ENCODE measurements at places on chromosomes 5 and 9. TPM values are rescaled to one million over a fixed set of nuclear protein-coding genes. Genes with fewer than 3 reads are reported as not detected.

PCDHGA8 gene
- total RNA-seq, result 0.09 TPM

BRIX1 gene
- total RNA-seq, result 30.9 TPM

SEMA5A gene
- not detected for total RNA-seq

CD74 gene
- total RNA-seq, result 913 TPM

FSTL4 gene
- total RNA-seq, result 0.75 TPM

CORO2A gene
- total RNA-seq, result 1.9 TPM

TLX3 gene
- not detected for total RNA-seq

SPATA6L gene
- 2.0 TPM for total RNA-seq

CARTPT gene
- total RNA-seq, result not detected

PCDHB5 gene
- not detected for total RNA-seq

FAT2 gene
- not detected for total RNA-seq

TMEFF1 gene
- total RNA-seq, result not detected

ANKS6 gene
- 8.1 TPM for total RNA-seq

INSL6 gene
- not detected for total RNA-seq

SYK gene
- total RNA-seq, result 75.5 TPM

FCN1 gene
- total RNA-seq, result 26.9 TPM

LAMC3 gene
- total RNA-seq, result not detected

PDE6A gene
- total RNA-seq, result not detected

PCDHA5 gene
- total RNA-seq, result not detected

DNA sequence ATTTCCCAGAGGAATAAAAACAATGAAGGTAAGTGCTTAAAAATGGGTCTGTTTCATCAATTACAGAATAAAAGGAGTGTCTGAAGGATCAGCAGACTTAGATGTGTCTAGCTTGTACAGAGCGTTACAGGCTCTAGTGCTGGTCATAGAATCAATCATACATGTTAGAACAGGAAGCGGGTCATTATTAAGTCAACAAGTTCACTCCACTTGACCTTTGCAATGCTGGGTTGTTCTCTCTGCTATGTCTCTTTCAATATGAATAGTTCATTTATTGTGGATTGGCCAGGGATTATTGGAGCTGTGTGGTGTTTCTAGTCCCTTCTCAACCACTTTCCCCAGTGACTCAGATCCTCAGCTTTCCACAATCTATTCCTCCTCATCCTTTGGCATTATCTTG, 20.7 kb upstream of the EGFLAM start:
- no peak for DNase-seq

DNA sequence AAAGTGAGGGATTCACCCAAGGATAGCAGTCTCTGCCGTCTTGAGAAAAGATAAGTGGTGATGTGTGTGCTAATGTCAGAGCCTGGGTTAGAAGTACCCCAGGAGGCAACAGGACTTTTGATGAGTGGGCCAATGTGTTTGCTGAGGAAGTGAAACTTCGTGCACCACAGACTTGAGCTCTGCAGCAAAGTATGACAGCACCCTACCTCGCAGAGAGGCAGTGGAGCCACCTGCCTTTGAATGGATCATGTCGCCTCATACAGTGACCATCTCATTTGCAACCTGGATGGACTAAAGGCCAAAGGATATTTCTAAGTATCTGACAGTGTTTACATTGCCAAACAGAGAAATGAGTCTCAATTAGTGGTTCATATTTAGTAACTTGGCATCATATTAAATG, 593.9 kb upstream of the GRAMD2B start:
- no peak for DNase-seq

- DNase-seq, result no peak
These were observed 53.9 kb downstream of the PAM start for GRCh38 chr5:102809033-102809432.

GRCh38 chr5:133293960-133294359, 242.1 kb downstream of the HSPA4 start:
- no peak for DNase-seq

GRCh38 chr9:6024035-6024554, 8.7 kb upstream of the RANBP6 start:
- DNase-seq, result peak; percentile 66

- DNase-seq, result no peak
These were observed 1946.3 kb upstream of the CDH9 start for GRCh38 chr5:28984639-28985038.

DNA sequence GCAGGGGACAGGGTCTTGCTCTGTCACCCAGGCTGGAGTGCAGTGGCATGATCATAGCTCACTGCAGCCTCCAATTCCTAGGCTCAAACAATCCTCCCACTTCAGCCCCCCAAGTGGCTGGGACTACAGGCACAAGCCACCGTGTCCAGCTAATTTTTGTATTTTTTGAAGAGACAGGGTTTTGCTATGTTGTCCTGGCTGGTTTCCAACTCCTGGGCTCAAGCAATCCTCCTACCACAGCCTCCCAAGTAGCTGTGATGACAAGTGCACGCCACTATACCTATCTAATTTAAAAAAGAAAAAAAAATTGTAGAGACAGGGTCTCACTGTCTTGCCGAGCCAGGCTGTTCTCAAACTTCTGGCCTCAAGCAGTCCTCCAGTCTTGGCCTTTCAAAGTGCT, 31.6 kb upstream of the LECT2 start:
- no peak for DNase-seq

DNA sequence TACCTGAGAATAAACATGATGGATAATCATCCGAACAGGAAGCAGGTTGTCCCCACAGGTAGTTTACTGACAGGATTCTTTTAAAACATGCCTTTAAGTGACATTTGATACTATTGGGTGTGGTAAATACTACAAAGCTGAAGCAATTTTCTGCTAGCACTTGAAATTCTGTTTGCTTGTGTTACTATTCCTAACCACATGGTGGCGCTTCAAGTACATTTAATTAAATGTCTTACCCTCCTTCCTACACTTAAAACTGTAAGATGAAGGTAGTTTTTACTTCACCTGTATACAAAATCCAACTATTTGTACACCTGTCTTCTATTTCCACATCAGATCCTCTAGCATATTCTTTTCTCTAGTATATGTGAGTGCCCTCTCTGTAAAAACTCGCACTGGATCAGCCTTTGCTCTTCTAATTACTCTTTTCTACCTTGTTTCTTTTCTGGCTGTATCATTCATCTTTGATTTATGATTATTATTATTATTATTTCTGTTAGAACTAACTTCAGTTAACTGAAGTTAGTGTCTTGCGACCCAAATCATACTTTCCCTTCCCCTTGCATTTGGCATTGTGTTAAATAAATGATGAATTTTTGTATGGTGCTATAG, 18.4 kb downstream of the SLC25A46 start:
- DNase-seq, result peak; percentile 70

- no peak for DNase-seq
These were observed 697.9 kb upstream of the ADAMTS16 start for GRCh38 chr5:4442221-4442620.

GRCh38 chr9:114761523-114761922, 44.3 kb downstream of the TNFSF15 start:
- no peak for DNase-seq

- DNase-seq, result no peak
These were observed 430.6 kb upstream of the DAP start for GRCh38 chr5:11191673-11192072.

DNA sequence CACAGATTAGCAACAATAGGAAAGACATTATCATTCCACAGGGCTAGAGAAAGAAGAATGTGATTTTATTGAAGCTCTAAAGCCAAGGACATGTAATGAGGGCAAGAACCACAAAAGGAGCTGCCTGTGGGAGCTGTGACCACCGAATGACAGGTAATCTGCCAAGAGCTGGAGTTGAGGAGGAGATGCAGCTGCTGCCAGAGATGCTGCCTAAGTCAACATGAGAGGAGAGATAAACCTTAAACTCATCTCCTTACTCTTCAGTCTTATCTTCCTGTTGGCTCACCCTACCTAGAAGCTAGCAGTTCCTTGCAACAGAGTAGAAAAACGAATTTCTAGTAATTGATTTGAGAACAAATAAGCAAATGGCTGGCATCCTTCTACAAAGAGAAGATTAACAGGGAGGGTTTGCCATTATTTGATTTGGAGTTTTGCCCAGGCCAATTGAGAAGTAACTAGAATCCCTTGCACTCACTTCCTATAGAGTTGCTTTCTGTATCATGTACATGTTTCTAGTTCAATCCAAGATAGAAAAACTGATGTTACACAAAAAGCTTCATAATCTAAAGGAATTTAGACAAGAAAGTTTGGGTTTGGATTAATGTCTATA, 539.2 kb downstream of the TLE1 start:
- DNase-seq, result no peak

DNA sequence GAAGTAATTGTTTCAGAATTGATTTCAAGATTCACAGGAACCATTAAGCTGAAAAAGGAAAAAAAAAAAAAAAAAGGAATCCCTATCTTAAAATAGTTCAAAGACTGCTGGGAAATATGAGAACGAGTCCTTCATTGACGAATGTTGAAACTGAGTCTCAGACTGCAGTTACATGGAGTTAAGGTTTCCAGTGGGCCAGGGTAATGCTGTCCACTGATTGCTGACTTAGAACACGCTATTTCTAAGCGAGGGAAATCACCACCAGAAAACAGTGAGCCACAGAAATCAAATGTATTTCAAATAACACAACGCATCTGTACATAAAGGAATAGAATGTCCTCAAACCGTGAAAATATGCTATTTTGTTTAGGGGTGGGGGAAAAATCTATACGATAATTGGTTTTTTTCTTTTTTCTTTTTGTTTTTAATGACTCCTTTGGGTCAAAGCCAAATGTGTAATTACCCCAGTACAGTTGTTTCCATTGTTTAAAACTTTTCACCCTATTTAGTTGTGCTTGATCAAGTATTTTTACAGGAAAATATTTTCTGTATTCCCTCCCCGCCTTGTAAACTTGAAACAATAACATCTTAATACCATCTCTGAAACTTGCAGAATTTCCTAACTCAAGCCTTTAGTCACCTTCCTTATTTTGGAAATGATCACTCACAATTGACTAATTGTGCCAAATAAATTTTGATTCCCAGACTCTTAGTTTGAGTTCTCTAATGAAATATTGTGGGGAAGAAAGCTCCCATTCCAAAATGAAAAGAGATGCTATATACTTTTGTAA, 208.3 kb downstream of the MCTP1 start:
- no peak for DNase-seq

DNA sequence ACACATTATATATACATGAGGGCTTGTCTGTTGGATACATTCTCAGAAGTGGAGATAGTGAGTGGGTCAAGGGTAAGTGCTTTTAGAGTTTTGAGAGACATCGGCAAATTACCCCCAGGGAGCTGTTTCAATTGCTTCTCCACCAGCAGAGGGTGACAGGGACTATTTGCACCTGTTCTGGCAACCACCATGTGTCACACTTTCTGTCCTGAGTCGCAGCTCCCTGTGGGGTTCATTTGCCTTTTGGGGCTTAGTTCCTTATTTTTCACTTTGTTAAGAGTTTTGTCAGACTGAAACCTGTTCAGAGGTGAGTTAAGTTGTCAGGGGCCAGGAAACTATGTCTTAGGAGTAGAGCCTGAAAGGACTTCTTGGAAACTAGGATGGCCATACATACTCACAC, 20.1 kb upstream of the SLC36A1 start:
- no peak for DNase-seq

GRCh38 chr9:131436865-131437271, 43.0 kb downstream of the PRRC2B start:
- no peak for DNase-seq

GRCh38 chr9:116395699-116396037, 242.1 kb downstream of the PAPPA start:
- DNase-seq, result no peak

- no peak for DNase-seq
These were observed 18.7 kb downstream of the RMI1 start for GRCh38 chr9:83999141-83999918.

- DNase-seq, result no peak
These were observed 115.4 kb upstream of the GNA14 start for GRCh38 chr9:77763566-77763965.

DNA sequence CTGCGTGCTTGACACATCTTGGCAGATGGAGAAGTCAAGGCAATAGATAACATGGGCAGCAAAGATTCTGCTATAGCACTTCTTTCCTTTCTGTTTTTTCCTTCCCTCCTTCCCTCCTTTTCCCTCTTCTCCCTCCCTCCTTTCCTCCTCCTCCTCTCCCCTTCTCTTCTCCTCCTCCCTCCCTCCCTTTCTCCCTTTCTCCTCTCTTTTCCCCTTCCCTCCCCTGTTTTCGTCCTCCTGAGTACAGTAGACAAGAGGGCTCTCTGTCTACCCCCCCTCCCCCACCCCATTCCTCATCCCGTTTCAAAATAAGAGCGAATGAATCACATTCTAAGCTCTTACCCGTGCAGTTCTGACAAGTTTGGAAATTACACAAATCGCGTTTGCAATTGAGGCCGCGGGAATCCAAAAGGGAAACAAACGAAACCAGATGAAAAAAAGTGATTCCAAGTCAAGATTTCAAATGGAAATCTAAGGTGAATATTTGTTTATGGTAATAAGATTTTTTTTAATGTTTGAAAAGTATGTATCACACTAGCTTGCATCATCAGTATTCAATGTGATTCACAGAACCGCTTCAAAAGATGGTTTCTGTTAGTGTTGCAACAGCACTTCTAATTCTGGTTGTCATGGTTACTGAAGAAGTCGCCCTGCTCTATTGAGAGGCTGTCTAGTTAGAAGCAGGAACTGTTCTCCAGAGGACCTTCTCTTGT, 1.3 kb downstream of the NIM1K start:
- no peak for DNase-seq

GRCh38 chr5:158925314-158925713, 174.4 kb downstream of the EBF1 start:
- DNase-seq, result no peak

- no peak for DNase-seq
These were observed 1.9 kb upstream of the RGMB start for GRCh38 chr5:98771382-98772109.

DNA sequence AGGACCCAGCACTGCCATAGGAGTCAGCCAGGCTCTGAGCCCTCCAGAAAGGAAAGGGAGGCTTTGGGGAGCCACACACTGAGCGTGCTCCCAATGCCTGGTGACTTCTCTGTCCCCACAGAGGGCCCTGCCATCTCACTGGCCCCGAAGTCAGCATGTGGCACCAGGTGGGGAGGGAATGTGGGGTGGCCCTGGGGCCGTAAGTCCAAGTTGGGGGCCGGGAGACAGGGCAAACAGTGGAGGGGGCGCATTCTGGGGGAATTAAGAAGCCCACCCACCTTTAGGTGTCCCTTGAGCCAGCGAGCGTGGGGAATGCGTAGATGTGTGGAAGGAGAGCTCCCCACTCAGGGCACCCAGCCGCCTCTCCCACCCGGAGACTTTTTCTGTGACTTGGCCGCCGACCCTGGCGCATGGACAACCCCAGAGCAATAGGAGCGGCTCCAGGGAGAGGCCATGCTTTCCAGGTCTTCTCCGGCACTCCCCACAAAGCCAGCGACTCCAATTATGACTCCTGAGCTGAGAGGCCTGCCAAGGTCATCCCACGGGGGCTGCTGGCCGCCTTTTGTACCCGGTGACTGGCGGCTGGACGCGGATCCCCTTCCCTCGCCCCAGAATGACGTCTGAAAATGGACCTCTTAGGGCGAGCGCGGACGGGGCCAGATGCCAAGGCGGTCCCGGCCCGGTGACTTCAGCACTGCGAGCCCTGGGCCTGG, 9.8 kb downstream of the IRX1 start:
- no peak for DNase-seq

All from natural killer cell (primary cell).